ENCODE measurements at places on chromosomes 2 and 18. TPM values are rescaled to one million over a fixed set of nuclear protein-coding genes. Genes with fewer than 3 reads are reported as not detected.

The CNOT9 gene
- total RNA-seq = 71.0 TPM

The NR4A2 gene
- total RNA-seq = 2.8 TPM

- H3K36me3 ChIP-seq = no peaks in the 10 kb centered on the region
- DNase-seq = peak; percentile 8
- peaks cover 89% of the 10 kb centered on the region for H3K27me3 ChIP-seq
- H3K4me1 ChIP-seq = no peaks in the 10 kb centered on the region
- no peak overlapping the region for H3K27ac ChIP-seq
- no peak overlapping the region for H3K4me3 ChIP-seq
Observed at GRCh38 chr2:118847762-118848172, 319 bp upstream of the EN1 start.

GRCh38 chr18:23935804-23936203 lies 78.8 kb upstream of the TTC39C start:
- DNase-seq = no peak
- no peak overlapping the region for H3K27ac ChIP-seq
- no peaks in the 10 kb centered on the region for H3K27me3 ChIP-seq
- no peak overlapping the region for H3K4me3 ChIP-seq
- no peaks in the 10 kb centered on the region for H3K36me3 ChIP-seq
- H3K4me1 ChIP-seq = no peaks in the 10 kb centered on the region

- DNase-seq = peak; percentile 67
- H3K27me3 ChIP-seq = no peaks in the 10 kb centered on the region
- H3K4me1 ChIP-seq = peaks cover 5% of the 10 kb centered on the region
- H3K36me3 ChIP-seq = no peaks in the 10 kb centered on the region
- peak overlapping the region; percentile 100 for H3K27ac ChIP-seq
Observed at GRCh38 chr2:160492401-160493226, 993 bp downstream of the RBMS1 start.

The CHRND gene
- total RNA-seq = not detected

DNA sequence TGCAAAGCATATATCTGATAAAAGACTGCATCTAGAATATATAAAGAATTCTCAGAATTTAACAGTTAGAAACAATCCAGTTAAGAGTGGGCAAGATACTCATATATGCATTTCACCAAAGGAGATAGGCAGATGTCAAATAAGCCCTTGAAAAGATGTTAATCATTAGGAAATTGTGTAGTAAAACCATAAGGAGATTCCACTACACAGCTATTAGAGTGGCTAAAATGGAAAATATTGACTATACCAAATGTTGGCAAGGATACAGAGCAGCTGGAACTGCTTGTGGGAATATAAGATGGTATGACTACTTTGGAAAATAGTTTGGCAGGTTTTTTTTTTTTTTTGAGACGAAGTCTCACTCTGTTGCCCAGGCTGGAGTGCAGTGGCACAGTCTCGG lies 59.5 kb downstream of the CAB39 start:
- H3K27ac ChIP-seq = no peak overlapping the region
- DNase-seq = no peak
- no peak overlapping the region for H3K4me3 ChIP-seq
- peaks cover 9% of the 10 kb centered on the region for H3K36me3 ChIP-seq

GRCh38 chr2:236162031-236162845 lies 5.9 kb downstream of the GBX2 start:
- peaks cover 98% of the 10 kb centered on the region for H3K27me3 ChIP-seq
- no peaks in the 10 kb centered on the region for H3K36me3 ChIP-seq
- H3K27ac ChIP-seq = no peak overlapping the region

The CABYR gene
- 4.1 TPM for total RNA-seq

DNA sequence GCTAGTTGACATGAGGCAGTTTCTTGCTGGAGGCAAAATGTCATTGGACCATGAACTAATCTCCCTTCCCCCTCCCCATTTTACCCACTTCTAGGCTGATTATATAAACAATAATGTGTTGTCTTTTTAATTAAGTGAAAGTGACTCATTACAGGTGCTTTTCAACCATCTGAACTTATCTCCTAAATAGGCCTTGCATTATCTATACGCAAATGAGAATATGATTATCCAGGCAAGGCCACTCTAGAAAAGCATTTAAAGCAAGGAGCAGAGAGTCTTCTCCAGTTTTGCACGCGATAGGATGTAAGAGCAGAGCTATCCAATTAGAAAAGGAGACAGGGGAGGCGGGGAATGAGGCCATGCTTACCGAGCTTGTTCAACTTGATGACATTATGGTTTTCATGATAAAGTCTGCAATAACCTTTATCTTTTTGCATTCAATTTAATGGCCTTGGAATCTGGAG lies 286.1 kb upstream of the SIX3 start:
- H3K27ac ChIP-seq = no peak overlapping the region
- H3K36me3 ChIP-seq = no peaks in the 10 kb centered on the region
- no peak overlapping the region for H3K4me3 ChIP-seq
- no peak for DNase-seq
- no peaks in the 10 kb centered on the region for H3K27me3 ChIP-seq
- no peaks in the 10 kb centered on the region for H3K4me1 ChIP-seq

The LBX2 gene
- total RNA-seq = 0.18 TPM

DNA sequence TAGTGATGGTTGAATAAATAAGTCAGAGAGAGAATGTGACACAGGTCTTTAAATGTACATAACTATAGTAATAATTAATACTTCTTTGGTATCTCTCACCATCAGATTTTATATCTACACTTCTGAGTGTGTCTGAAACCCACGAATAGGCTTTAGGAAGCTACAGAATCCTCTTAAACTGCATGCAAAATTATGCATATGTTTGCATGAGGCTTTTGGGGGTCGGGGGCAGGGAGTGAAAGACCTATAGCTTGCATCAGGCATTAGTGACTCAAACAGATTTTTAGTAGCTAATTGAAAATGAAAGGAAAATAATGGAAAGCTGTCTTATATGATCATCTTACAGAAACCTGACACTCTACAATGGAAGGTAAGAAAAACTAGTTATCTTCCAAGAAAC lies 14.9 kb downstream of the LRPPRC start:
- H3K27me3 ChIP-seq = no peaks in the 10 kb centered on the region
- DNase-seq = no peak
- no peak overlapping the region for H3K4me3 ChIP-seq
- no peaks in the 10 kb centered on the region for H3K4me1 ChIP-seq

DNA sequence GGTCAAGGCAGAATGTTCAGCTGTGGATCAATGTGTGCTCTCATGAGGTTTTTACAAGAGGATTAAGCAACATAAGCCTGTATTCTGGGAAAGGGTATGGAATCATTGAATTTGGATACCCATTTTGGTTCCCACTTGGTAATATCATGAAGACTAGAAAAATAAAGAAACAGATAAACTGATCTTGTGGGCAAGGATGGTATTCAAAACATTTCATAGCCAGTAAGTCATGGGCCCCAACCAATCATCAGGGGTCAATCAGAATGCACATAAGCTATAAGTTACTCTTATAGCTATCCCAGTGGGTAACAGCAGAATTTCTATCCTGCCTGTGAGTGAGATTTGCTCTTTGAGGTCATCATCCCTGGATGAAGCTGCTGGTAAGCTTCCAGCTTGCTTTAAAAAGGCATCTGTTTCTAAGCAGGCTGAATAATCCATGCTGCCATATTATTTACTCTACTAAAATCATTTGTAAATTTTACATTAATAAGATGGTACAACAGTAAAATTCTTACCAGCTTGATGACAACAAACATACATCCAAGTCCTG lies 291.2 kb downstream of the RAD51AP2 start:
- no peak for DNase-seq
- no peak overlapping the region for H3K27ac ChIP-seq
- no peaks in the 10 kb centered on the region for H3K27me3 ChIP-seq
- no peaks in the 10 kb centered on the region for H3K4me1 ChIP-seq

DNA sequence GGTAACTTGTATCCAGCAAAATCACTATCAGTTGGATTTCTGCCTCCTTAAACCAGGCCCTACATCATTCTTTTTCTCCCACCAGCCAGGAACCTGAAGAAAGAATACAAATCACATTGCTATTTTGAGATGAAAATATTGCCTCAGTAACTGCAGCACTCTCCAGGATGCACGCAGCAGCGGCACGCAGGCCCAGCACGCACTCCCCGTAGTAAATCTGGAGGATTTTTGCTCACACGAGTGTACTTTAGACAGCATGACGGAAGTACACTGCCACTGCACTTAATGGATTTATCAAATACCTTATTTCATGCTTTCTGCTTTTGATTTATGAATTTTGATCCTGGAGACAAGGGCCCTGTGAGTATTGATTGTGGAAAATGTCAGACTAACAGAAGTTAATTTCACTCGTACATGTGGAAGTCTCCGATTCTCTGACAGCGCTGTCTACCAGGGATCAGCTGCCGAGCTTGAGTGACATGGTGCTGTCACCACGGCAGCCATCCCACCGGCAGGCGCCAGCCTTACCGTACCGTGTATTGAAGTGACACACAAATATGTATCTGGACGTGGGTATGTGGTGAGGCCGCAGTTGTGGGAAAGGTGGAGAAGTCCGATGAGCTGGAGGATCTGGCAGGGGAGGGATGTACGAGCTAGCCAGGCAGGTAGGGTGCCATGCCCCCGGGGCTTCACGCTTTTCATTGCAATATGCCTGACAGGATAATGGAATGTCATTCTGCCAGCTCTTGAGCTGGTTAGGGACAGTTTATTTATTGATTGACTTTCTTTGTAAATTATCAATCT lies 863.7 kb downstream of the GALR1 start:
- no peak for DNase-seq
- H3K36me3 ChIP-seq = no peaks in the 10 kb centered on the region
